ENCODE measurements at places on chromosomes 3 and 15.

DNA sequence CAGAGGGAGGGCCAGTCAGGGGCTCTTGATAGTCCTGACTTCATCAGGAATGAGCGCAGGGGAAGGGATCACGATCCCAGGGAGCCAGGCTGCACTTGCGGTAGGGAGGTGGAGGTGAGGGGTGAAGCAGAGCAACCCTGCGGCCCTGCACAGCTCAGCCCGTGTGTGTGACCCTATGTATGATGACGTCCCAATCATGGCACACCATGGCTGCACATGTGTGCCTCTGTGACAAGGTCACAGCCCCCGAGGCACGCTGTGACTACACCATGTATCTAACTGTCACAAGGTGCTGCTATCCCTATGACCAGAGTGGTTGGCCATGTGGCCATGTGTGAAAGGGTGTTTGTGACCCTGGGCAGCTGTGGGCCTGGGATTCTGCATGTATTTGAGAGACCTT is 13.3 kb upstream of the ALAS1 start:
- DNase-seq: no peak

DNA sequence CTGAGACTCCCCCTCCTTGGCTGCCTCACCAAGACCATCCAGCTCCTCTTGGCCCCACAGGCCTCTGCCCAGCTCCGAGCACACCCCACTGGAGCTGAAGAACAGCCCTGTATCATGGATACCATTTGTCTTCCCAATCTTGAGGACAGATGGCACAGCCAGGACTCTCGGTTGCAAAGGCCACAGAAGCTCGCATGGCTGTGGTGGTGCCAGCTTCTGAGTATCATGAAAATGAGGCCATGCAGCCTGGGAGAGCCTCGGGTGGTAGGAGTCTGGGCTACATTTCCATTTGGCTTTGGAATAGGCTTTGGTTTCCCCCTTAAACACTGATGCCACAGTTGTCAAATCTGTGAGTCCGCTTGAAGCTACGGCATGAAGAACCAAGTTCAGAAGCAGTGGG is 106.6 kb downstream of the SEMA5B start:
- peak; percentile 48 for DNase-seq

DNA sequence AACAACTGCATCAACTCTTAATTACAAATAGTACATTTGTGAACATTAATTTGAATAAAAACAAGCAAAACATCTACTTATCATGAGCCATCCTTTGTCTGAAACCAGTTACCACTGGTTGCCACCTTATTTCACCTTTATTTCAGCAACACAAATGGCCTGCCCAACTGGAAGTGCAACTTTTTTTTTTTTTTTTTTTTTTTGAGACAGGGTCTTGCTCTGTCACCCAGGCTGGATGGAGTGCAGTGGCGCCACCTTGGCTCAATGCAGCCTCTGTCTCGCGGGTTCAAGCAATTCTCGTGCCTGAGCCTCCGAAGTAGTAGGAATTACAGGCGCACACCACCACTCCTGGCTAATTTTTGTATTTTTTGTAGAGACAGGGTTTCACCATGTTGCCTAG is 13.1 kb downstream of the WDR82 start:
- no peak for DNase-seq

- no peak for DNase-seq
These were observed 23.1 kb upstream of the LEKR1 start for GRCh38 chr3:156802821-156803606.

DNA sequence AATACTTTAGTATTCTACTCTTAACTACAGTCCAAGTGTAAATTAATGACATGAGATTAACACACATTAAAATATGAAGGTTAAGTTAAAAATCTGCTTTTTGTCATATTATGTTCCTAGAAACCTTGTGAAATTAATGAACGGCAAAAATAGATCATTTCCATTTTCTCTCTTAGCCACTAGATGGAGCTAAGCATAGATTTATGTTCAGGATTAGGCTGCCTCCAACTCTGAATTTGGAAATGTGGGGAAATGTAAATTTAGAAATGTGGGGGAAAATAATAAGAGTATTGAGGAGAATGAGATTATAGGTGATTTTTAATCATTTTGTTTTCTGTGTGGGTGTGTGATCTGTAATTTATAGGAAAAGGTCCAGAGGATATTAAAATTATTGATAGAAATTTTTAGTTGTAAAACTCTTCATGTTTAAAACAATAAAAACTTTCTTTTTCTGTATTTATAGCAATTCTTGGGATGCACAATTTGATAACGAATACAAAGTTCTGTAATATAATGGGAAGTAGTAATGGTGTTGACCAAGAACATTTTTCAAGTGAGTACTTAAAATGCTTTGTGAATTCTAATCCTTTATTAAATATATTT is 59.2 kb downstream of the TMOD3 start:
- DNase-seq: no peak

GRCh38 chr3:15110206-15110605 is 11.3 kb upstream of the RBSN start:
- DNase-seq: no peak

GRCh38 chr3:139774560-139775302 is 97.0 kb upstream of the NMNAT3 start:
- DNase-seq: no peak

DNA sequence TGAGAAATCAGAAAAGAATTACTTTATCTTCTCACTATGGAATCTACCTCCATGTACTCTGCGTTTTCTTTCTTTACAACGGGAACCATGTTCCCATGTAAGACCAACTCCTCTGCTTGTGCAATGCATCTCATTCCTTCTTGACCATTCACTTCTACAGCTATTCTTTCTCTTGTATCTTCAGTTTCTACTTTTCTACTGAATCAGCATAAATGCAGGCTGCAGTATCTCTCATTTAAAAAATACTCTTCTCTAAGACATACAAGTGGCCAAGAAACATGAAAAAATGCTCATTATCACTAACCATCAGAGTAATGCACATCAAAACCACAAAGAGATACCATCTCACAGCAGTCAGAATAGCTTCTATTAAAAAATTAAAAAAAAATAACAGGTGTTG is 74.1 kb upstream of the NANOGP8 start:
- DNase-seq: no peak

GRCh38 chr15:45534821-45535220 is 12.3 kb upstream of the SLC30A4 start:
- DNase-seq: no peak

GRCh38 chr3:106088304-106088703 is 219.5 kb upstream of the CBLB start:
- DNase-seq: no peak

DNA sequence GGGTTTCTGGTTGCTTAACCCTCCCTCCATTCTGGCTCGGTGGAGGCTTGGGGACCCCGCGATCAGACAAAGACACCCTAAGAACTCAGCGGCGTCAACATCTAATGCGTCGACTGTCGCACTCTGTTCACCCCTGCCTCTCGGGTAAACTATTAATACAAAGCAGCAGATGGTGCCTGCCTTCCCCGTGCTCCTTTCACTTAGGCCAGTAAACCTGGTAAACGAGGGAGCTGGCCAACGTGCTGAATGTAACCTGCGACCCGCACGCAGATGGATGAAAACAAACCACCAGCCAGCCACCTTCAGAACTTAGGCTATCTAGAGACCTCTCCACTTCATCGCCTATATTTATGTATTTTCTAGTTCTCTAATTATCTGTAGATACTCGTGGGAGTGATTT is 848 bp upstream of the CADPS start:
- DNase-seq: no peak

DNA sequence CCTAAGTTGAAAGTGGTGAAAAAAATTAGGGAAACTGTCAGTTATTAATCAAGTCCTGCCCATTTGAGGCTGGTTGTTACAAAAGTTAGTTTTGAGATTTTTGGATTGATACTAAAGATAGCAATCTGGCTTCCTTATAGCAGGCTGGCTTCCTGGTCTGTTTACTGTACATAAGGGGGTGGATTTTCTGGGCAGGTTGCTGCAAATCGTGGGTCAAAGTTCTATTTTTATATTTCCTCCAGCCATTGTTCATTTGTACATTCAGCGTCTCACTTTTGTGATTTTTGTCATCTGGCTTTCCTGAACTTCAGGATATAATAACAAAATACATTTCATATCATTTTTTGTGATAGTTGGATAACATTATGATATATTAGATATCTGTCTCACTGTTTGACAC is 49.5 kb downstream of the CLDN1 start:
- no peak for DNase-seq

DNA sequence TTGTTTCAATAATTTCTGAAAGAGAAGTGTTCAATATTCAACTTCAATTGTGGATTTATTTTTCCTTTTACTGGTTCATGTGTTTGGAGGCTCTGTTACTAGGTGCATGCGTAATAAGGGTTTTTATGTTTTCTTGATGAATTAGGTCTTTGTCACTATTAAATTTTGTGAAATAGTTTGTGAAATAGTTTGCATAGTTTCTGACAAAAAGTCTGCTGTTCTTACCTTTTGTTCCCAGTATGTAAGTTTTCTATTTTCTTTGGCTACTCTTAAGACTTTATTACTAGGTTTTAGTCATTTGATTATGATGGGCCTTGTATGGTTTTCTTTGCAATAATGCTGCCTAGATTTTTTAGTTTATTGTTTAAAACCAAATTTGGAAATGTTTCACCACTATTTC is 38.0 kb downstream of the MEF2A start:
- no peak for DNase-seq

- DNase-seq: no peak
These were observed 568 bp upstream of the NCBP2 start for GRCh38 chr3:196942915-196943277.

GRCh38 chr3:72896996-72897757 is 9.3 kb downstream of the GXYLT2 start:
- DNase-seq: no peak

DNA sequence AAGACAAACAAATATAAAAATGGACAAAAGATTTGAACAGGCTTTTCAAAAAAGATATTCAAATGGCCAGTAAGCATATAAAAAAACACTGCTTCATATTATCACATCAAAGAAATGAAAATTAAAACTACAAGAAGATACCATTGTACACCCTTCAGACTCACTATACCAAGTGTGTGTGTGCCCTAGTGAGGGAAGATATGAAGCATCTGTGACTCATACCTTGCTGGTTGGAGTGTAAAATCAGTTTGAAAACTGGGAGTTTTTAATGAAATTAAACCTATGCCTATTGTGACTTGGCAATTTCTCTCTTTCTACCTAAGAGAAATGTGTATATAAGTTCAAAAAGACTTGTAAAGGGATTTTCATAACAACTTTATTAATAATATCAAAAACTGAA is 23.5 kb upstream of the SLC15A2 start:
- no peak for DNase-seq

Measured in left forelimb (tissue), 1 donor.